NCI-H524 (cell line): ENCODE measurements at places on chromosomes 16 and 17.

DNA sequence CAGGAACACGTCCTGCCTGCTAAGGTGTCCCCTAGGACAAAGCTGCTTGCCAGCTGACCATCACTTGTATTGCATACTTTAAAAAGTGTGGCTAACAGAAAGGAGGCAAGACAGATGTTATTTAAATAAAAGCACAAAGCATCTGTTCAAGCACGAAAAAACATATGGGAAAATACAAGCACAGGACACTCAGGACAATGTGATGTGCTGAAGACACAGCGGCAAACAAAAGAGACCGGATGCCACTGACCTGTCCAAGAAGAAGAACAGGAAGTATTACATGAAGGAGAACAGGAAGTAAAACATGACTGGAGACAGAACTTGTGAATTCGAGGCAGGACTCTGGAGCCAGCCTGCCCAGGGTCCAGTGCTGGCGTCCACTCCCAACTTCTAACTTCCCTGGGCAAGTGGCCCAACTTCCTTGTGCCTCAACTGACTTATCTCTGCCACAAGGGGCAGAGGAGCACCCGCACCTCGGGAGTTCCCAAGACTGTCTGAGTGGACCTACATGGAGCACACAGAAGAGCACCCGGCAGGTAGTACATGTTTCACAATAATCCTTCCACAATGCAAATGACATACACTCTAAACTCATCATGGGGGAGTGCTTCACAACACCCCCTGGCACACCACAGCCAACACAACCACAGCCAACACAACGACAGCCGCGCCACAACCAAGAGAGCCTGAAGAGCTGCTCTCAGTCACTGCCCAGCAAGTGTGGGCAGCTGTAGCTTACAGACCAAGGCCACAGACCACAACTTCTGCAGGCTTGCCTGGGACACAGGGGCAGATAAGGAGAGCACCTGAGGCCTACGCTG lies 36.6 kb downstream of the ANKRD11 start:
- DNase-seq, result peak; percentile 49

DNA sequence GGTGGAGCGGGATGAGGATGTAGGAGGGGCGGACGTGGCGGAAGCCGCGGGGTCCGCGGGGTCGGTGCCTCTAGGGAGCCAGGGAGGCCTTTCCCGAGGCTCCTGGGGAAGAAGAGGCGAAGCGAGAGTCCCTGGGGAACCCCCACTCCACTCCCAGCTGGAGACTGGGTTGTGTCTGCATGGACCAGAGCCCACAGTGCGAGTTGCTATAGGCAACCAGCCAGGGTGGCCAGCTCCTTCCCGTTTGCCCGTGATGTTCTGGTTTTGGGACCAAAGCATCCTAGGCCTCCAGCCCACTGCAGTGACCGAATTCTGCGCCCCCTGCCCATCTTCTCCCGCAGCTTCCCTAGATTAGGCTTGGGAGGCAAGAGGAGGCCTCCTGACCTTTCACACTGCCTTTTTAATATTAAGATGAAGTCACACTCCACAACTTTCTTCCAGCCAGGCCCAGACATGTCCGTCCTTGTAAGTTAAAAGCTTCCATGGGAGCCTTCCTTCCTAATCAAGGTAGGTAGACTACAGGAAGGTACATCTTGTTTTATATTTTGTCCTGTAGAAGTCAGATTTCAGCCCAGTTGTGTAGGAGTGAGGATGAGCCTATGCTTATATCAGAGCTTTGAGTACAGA lies 469 bp downstream of the AMZ2 start:
- peak; percentile 80 for DNase-seq

DNA sequence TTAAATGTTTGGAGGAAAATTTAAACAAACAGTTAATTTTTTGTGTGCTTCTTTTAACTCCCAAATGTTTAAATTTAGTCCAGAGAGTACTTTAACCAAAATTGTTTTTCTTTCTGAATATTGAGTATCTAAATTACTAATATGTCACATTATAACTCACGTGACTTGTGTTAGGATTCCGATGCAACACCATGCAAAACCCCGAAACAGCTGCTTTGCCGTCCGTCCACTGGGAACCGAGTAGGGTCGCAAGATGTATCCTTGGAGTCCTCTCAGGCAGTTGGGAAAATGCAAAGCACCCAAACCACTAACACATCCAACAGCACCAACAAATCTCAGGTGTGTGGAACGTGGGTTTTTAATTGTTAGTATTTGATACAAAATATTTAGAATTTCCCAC lies 38.7 kb upstream of the ADCY7 start:
- DNase-seq, result no peak

DNA sequence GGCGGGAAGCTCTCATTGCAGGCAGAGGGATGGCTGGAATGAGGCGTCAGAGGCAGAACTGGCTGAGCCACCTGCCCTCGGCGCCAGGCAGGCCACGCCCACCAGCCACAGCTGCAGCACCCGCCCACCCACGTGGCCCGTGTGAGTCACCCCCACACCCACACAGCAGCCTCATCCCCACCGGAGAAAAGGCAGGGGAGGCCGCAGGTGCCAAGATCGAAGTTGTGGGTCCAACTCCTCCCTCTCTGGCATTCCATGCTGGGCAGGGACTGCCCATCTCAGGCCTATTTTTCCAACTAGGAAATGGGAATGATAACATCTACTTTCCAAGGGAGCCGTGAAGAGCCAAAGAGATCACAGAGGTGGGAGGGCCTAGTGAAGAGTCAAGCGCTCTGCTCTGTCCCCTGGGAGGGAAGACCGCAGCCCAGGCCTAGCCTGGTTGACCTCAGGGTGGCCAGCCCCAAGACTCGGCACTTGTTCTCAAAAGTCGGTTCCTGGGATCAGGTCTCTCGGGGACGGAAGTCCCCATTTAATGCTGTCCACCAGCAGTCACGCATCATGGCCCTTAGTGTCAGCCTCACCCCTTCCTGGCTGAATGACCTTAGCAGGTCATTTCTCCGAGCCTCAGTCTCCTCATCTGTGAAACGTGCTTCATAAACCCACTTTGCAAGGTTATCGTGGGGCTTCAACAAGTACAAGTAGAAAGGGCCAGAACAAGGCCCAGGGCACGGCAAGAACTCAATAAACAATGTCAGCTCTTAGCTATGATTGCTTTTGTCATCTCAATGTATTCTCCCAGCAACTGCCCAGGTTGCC lies at the start of gene TRPV3:
TRPV3 (minus strand) TSS at position 45 of the 816 bp plus-strand sequence. CDS start 2,962 bp downstream, outside the sequence.
- DNase-seq, result no peak

DNA sequence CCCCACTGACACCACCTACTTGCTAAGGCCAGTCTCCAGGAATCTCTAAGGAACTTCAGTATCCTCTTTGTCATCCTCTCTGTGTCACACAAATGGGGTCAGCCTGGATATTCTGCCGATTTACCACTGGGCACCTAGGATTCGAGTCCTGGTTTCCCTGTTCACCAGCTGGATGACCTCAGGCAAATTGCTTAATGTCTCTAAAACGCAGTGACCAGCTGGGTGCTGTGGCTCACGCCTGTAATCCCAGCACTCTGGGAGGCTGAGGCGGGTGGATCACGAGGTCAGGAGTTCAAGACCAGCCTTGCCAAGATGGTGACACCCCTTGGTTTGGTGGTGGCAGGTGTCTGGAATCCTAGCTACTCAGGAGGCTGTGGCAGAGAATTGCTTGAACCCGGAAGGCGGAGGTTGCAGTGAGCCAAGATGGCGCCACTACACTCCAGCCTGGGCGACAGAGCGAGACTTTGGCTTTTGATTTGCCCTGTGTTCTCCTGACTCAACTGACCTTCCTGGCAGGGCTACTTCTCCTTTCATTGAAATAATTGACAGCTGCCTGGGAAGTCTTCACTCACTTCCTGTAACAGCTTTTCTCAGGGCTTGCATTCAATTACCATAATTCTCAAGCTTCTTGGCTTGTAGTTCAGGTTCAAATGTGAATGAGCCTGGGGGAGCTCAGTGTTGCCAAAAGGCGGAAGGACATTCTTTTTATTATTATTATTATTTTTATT lies 15.4 kb downstream of the SYCE1L start:
- DNase-seq, result no peak

DNA sequence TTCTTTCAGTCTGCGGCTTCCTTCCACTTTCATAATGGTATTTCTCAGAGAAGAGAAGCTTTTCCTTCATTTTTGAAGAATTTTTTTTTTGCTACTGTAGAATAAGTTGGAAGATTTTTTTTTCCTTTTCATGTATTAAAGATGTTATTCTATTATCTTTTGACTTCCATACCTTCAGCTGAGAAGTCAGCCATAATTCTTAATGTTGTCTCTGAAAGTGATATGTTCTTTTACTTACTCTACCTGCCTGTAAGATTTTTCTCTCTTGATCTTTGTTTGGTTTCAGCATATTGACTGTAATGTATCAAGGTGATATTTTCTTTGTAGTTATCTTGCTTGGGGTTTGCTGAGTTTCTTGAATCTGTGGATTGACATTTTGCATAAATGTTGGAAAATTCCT lies 143.5 kb upstream of the TOX3 start:
- no peak for DNase-seq

- DNase-seq, result no peak
These were observed 46.1 kb downstream of the WSB1 start for GRCh38 chr17:27339836-27340550.

DNA sequence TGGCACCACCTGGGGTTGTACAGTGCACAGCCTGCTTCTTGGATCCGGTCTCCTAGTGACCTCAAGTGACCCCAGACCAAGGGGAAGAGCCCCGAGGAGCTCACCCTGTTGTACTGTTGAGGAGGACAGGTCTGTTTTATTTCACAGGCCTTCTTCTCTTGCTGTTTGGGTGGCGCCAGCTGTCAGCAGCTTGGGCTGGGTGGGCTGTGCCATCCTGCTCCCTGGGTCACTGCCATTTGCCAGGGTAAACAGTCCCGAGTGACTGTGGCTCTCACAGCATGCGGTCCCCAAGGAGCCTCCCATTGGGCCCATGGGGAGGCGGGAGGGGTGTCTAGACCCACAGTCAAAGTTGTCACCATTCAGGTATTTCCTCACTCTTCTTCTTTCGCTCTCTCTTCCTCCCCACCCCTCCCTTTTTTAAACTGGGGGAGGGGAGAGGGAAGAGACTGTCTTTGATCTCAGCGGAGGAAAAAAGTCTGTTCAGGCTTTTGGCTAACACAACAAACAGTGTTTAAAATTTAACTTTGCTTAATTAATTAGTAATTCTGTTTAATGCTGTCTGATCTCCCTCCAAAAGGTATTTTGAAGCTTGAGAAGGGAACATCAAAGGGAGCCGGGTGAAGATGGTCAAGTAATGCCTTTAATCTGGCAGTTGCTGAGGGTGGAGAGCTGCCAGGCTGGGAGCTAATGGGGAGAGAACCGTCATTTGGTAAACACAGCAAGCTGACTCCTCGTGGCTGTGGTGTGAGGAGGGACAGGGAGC lies 64.0 kb downstream of the SNX20 start:
- DNase-seq, result peak; percentile 20

- no peak for DNase-seq
These were observed 12.2 kb upstream of the AKTIP start for GRCh38 chr16:53515259-53515658.

DNA sequence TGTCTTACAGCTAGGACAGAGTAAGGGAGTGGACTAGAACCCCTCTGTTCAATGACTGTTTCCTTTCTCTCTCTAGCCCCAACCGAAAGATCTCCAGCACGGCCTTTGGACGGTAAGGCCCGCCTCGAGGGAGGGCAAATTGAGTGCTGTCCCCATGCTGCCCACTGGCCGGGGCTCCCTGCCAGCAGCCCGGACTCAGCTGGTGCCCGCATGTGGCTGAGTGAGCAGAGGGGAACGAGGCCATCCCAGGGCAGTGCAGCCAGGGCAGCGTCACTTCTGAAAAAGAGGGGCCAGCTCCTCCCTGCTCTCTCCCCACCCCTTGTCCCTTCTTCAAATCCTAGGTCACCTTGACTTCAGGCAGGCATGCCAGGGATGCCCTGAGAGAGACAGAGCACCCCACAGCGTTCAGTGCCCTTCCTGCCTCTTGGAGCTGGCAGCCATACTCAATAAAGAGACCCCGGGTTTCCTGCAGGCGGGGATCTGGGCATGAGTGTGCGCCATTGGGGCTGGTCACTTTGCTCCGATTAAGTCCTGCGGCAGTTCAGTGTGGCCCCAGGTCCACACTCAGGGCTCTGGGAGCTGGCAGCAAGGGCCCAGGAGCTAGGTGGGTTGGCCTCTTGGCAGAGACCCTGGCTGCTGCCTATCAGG lies 130.9 kb downstream of the RAB11FIP4 start:
- DNase-seq, result no peak

DNA sequence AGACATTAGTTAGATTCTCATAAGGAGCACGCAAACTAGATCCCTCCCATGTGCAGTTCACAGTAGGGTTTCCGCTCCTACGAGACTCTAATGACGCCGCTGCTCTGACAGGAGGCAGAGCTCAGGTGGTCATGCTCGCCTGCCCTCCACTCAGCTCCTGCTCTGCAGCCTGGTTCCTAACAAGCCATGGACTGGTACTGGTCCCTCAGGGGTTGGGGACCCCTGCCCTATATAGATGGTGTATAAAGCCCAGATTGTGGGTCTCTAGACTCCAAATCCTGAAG lies 52.1 kb upstream of the LYRM9 start:
- no peak for DNase-seq

GRCh38 chr17:40097087-40097486 lies 3.3 kb downstream of the NR1D1 start:
- DNase-seq, result no peak

GRCh38 chr17:40480501-40481003 lies 20.9 kb downstream of the TNS4 start:
- DNase-seq, result no peak

DNA sequence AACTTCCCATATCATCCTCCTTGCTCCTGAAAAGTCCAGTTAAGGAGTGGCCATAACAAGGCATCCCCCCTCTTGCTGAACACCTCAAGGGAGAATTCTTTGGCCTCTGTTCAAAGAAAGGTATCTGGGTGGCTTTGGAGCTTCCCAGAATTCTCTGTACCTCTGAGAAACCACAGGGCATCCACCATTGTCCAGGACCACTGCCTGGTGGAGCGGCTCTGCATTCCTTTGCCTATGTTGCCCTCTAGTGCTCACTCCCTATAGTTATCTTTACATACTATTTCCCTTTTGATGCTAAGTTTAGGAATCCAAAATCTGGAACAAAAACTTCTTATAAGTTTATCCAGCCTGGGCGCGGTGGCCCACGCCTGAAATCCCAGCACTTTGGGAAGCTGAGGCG lies 30.3 kb downstream of the CHD9NB start:
- DNase-seq, result peak; percentile 51

GRCh38 chr17:60743799-60744198 lies 66.1 kb downstream of the BCAS3 start:
- DNase-seq, result no peak

- DNase-seq, result no peak
These were observed 6.5 kb upstream of the UBB start for GRCh38 chr17:16374146-16374938.

- no peak for DNase-seq
These were observed 139.5 kb downstream of the SNX11 start for GRCh38 chr17:48247038-48247437.

DNA sequence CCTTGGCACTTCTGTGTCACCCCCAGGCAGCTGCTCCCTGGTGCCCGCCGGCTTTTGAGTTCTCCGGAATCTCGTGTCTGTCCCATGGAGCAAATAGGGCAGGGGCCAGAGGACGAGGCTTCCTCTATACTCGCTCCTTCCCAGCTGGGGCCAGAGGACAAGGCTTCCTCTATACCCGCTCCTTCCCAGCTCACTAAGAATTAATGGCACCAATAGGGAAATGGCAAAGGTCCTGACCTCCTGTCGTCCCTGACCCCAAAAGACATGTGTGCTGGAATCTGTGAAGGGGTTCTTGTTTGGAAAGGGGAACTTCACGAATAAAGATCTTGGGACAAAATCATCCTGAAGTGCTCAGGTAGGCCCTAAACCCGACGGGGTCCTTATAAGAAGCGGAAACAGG lies 7.6 kb downstream of the SGSH start:
- no peak for DNase-seq

- no peak for DNase-seq
These were observed 56.7 kb downstream of the CFDP1 start for GRCh38 chr16:75376475-75377161.
